Activated naive CD4-positive, alpha-beta T cell treated with anti-CD3 and anti-CD28 coated beads, Interleukin-2, amount 50 U/mL, for 72 hours (primary cell): ENCODE measurements at places on chromosomes 1 and 21. TPM values are rescaled to one million over a fixed set of nuclear protein-coding genes. Genes with fewer than 3 reads are reported as not detected.
A peak's percentile ranks its signal among the peaks of the same experiment; 100 is the strongest.

DNA sequence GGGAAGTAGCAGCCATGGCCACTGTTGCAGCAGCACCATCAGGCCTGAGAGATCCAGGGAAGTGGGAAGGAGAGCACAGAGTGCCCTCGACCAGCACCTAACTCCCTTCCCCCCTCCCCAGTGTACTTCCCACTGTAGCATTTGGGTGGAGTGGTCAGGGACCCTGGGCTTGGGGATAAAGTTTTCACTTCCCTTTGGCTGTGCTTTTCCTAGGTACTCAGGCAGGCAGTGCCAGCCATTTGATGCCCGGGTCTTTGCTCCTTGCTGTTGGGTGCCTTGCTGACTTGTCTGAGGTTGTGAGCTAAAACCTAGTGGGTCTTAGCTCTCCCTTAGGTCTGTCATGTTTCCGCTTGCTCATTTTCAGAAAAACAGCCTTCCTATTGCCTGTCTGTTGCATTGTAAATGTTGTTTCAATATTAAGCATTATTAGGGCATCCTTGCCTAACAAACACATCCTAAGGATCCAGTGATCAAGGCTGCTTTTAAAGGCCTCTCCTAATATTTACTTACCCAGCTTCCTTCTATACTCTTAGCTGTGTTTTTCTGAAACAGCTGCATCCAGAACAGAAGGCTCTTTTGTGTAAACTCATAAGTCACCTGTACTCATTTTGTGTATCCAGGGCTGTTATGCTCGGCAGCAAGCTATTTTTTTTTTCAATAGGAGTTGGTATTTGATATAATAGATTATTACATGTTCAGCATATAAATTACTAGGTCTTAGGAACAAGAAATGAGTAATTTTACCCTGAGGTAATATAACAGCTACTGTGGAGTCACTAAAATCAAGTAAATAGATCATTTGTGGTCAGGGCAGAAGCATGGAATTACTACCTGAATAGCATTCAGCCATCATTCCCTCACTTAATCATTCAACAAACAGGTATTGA is 418.6 kb upstream of the PROX1 start:
- DNase-seq = no peak

DNA sequence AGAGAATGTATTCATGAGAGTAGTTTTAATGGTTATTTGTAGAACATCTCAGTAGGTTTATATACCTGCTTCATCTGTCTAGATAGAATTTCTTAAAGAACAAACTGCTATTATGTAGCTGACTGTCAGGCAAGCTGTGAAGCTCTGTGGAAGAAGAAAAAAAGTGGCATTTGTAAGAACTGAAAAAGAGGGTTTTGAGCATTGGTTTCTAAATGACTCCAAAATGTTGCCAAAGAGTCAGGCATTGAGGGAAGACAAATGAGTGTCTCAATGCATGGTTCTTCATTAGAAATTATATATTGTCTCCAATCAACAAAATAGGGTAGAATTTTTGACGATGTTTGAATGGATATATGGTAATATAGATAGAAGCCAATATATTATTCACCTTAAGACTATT is 1276.1 kb downstream of the KCNT2 start:
- no peak for DNase-seq

DNA sequence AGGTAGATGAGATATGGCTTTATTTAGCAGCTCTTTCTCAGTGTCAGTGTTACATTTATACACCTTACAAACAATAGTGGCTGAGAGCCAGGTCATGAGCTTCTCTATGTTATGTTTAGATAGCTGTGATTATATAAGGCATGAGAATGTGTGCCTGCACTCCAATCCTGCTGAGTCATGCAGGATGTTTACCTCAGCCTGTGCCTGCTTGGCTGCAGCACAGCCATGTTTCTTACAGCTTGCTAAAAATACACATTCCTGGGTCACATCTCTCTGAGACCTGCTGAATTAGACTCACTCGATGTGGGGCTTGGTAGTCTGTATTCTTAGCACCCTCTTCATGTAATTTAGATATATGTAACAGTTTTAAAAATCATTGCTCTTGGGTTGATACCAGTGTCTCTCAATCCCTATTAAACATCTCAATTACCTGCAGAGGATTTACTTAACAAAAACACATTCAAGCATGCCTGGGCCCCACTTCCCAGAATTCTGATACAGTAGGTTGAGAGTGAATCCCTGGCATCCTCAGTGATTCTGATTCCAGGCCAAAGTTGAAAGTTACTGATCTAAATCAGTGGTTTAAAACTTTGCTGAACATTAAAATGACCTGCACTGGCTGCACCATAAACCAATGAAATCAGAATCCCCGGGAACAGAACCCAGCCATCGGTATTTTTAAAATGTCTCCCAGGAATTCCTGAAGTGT is 107.5 kb downstream of the GDAP2 start:
- no peak for DNase-seq

DNA sequence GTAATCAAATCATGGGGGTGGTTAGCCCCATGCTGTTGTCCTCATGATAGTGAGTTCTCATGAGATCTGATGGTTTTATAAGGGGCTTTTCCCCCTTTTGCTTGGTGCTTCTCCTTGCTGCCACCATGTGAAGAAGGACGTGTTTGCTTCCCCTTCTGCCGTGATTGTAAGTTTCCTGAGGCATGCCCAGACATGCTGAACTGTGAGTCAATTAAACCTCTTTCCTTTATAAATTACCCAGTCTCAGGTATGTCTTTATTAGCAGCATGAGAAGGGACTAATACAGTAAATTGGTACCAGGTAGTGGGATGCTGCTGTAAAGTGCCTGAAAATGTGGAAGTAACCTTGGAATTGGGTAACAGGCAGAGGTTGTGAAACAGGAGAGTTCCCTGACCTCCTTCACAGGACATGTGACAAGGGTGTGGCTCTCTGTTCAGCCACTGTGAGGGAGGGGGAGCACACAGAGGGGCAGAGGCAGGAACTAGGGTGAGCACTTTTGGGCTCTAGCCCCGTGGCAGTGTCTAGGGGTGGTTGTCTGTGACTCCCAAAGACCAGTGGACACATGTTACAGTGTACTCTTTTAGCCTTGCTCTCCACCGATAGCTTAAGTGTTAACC is 105.3 kb downstream of the BACH1 start:
- no peak for DNase-seq

RGS5 gene
- 1.2 TPM for total RNA-seq

GRCh38 chr1:2231532-2232254 is 3.6 kb downstream of the SKI start:
- DNase-seq = peak; percentile 86

- no peak for DNase-seq
These were observed 67.1 kb downstream of the ATP2B4 start for GRCh38 chr1:203693721-203694120.

ADAMTS1 gene
- total RNA-seq = 0.31 TPM
